Stimulated activated CD8-positive, alpha-beta memory T cell treated with anti-CD3 and anti-CD28 coated beads, Interleukin-12 subunit alpha, Interleukin-12 subunit beta, amount 100 ng/mL, for 4 hours (primary cell): ENCODE measurements at places on chromosomes 13 and 19.

DNA sequence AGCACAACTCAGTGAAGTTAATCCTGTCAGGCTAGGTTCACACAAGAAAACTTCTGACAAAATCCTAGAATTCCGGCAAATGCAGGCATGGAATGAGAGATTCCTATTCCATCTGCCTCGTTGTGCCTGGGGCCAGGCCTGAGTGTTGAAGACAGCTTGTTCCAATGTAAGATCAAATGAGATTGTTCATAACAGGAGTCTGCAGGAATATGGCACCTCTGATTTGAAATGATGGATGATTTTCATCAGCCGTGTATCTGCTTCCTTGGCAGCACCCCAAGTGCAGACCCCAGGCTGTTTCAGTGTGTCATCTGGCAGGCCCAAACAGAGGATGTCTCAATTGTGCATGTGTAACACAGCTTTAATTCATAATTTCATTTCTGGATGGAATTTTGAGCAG, 35.3 kb upstream of the SACS start:
- no peak for DNase-seq

GRCh38 chr19:57305056-57305455, 15.2 kb upstream of the ZNF543 start:
- DNase-seq = no peak

GRCh38 chr13:85799097-85799582, at the start of gene SLITRK6:
SLITRK6 (minus strand) TSS chr13:85799419; CDS start chr13:85796508, 2,911 bp downstream.
- no peak for DNase-seq

DNA sequence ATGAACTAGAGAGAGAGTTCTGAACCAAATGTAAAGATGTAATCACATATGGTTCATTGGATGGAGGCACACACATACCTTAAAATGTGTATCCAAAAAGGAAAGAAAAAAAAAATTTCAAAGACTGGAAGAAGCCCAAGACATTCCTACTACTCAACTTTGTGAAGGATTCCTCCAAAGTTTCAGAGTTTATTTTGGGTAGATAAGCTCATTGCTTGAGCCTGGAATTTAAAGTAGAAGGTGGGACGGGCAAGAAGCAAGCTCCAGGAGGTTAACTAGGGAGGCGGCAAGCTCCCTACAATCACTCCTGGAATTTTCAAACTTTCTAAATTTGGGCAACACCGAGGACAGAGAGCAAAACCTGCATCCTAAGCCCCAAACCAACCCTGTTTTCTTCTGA, 1.9 kb downstream of the TSHZ3 start:
- no peak for DNase-seq

DNA sequence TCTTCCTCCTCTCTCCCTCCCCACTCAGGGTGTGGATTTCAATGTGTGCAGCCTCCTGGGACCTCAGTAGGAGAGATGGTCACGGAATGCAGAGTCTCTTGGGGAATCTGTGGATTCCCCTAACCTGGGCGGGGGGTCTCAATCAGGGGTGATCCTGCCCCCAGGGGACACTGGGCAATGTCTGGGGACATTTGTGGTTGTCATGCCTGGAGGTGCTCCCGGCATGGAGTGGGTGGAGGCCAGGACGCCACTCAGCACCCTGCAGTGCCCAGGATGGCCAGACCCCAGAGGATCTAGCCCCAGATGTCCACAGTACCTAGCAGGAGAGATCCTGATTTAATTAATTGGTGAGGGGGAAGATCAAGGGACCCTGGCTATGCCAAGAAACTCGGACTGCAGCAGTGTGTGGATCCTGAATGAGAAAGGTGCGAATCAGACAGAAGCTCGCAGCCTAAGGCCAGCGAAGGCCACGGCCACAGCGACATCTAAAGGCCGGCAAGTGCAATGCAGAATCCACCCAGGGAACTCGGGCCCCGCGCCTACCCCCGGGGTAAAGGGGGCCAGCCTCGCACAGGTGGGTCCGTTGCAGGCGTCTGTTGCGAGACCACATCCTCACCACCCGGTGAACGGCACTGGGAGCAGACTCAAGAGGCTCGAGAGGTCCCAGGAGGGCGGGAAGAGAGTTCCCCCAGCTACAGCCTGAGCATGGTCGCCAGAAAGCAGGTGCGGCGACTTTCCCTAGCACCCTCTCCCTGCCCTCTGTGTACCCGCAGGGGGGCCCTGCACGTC, 88.8 kb downstream of the GNG7 start:
- peak; percentile 45 for DNase-seq

DNA sequence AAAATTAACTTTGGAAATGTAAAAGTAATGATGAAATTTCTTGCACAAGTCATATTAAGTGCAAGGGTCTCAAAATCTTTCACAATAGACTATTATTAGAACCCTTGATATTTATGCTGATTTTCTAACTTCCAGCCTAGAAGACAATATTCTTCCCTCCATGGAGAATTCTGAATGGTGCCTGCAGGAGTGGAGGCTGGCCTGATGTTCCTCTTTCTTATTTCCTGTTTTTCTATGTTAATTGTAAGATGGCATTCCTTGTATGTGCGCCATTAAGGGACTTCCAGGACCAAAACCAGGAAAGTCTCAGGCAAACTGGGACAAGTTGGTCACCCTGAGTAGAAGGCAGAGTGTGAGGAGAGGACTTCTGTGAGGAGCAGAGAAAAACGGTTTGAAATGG, 294.9 kb downstream of the DLEU7 start:
- no peak for DNase-seq

GRCh38 chr13:49545661-49546060, 39.7 kb downstream of the RCBTB1 start:
- DNase-seq = no peak

GRCh38 chr19:5718579-5719273, 1.2 kb downstream of the LONP1 start:
- no peak for DNase-seq

DNA sequence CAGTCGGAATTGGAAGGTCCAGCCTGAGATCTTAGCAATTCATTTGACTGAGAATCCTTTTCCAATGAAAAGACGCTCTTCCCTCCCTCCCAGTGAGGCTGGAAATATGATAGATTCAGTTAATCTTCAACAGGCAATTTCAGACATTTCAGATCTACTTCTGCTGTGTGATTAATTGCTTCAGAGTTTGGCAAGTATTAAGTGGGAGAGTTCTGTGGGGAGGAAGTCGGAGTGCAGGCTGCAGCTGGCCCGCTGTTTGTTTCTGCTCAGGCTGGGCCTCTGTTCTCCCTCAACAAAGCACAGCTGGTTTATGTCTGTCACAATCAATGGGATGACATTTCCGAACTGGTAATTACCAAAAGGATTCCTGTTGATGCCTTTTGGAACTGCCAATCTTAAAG, 178.2 kb downstream of the NDFIP2 start:
- DNase-seq = no peak

- DNase-seq = no peak
Observed at GRCh38 chr19:13092606-13093235, 9.9 kb downstream of the LYL1 start.

GRCh38 chr19:48646722-48647216, 782 bp upstream of the CA11 start:
- DNase-seq = no peak
